AML-193 (cell line): ENCODE measurements at places on chromosomes 5 and 9.

DNA sequence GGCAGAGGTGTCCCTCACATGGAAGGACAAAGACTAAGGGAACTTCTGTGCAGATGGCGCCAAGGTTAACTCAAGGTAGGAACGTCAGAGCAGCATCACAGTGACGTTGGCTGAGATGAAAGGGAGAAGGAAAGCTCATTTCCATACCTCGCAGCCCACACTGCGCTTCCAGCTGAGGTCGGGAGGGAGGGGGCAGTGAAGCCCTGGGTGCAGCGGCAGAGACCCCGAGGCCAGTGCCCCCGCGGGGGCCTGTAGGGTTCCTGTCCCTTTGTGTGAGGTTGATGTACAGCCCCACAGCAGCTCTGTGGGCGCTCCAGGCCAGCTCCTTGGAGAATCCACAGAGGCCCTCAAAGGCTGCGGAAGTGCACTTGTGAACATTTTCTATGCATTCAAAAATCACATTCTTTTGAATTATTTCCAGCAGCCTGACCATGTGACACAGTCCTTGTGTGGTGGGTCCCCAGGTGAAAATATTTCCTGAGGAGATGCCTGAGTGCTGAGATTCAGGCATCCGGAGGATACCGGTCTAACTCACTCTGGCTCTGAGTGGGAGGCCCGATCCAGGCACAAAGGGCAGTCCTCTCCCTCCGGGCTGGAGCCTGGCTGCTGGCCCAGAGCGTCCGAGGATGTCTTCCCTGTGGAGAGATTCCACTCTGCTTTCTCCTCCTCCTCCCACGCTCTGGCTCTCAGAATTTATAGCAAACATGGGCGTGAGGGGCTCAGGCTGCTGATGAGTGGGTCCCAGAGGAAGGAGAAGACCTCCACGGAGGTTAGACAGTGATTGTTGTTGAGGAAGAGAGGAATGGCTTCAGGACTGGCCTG, 150.7 kb downstream of the ICE1 start:
- no peak for DNase-seq

- no peak for DNase-seq
These were observed 242.6 kb upstream of the MVB12B start for GRCh38 chr9:126084008-126084407.

DNA sequence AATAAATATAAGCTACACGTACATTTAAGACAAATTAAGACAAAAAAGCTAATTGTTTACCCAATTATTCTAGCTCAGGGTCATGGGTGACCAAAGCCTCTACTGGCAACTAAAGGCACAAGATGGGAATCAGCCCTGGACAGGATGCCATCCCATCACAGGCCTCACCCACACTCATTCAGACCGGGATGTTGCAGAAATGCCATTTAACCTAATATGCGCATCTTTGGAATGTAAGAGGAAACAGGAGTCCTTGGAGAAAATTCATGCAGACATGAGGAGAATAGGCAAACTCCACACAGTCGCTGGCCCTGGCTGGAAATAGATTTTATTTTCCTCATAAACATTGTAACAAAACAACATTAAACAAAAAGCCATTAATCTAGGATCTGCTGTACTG, 2003.8 kb upstream of the CDH9 start:
- no peak for DNase-seq

- DNase-seq: no peak
These were observed 214.8 kb downstream of the PAX5 start for GRCh38 chr9:36818965-36819870.

- DNase-seq: no peak
These were observed 295.6 kb downstream of the KIF4B start for GRCh38 chr5:155309021-155309746.

DNA sequence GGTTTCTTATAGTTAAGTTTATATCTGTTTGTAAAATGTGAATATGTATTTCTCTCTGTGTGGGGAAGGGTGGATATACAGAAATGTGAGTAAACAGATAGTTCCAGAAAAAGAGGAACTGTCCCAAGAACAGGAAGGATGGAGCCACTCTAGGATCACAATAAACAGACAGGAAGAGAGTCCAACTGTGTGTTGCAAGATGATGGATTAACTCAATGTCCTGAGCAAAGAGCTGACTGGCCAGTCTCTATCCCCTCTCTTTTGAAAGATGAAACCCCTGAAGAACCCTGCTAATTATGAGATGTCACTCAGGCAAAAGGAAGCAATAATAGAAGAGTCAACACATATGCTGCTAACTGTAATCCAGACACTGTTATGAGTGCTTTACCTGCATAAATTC, 202.7 kb downstream of the SEMA6A start:
- peak; percentile 40 for DNase-seq
